ENCODE measurements at places on chromosomes 5 and 9.

- no peak for DNase-seq
These were observed 430.6 kb downstream of the NR2F1-AS1 start for GRCh38 chr5:93150311-93151012.

GRCh38 chr9:132404228-132404881 is 2.3 kb downstream of the TTF1 start:
- DNase-seq, result no peak

DNA sequence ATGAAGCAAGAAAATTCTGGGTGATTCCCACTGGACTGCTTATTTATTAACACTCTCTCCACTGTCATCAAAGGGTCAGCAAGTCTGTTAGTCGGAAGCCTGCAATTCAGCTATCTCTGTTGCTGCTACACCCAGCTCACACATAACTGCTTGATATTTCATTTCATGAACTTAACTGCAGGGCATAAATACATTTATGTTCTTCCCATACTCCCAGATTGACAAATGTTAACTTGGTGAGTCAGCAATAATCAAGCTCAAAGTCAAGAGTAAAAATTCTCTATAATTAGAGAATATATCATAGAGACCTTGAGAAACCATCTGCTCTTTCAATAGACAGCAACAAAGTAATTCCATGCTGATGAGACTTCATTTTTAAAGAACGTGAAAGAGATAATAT is 198.8 kb downstream of the ADAMTS12 start:
- no peak for DNase-seq

GRCh38 chr9:4375424-4376200 is 75.7 kb upstream of the GLIS3 start:
- no peak for DNase-seq

- DNase-seq, result no peak
These were observed 35.4 kb upstream of the RLN1 start for GRCh38 chr9:5375091-5375490.

- DNase-seq, result no peak
These were observed 390 bp upstream of the SNX2 start for GRCh38 chr5:122774519-122774860.

GRCh38 chr5:88967633-88968585 is 84.9 kb upstream of the MEF2C start:
- DNase-seq, result no peak

- DNase-seq, result no peak
These were observed 27.4 kb downstream of the JMY start for GRCh38 chr5:79263290-79263689.

DNA sequence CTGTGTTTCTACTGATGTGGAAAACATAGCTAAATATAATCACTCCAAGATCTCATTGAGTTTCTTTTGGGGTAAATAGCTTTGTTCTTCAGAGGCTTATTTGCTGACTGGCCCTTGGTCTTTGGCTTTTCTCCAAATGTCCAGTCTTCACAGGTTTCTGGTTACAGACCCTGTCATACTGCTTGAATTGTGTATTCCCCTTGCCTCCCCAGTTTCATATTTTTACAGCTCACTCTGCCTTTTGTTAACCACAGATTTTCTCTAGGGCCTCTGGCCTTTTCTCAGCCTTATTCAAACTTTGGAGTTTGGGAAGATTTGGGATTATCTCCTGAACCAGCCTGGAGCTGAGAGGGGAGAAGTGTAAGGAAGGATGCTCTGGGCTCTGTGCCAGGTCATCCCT is 23.9 kb downstream of the ISOC1 start:
- no peak for DNase-seq

- no peak for DNase-seq
These were observed 339.6 kb upstream of the CCNH start for GRCh38 chr5:87752362-87752761.

DNA sequence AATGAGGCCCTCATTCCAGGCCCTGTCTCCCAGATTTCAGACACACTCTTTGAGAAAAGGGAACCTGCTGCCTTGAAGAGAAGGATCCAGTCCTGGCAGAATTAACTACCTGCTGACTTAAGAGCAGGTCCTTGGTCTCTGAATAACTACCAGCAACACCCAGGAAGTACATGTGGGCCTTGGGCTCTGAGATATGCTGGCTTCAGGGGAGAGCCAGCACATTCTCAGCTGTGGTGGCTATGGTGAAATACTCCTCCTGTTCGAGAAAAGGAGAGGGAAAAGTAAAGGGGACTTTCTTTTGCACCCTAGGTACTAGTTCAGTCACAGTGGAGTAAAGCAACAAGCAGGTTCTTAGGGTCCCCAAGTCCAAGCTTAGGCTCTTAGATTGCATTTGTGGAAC is 120.0 kb downstream of the HMHB1 start:
- no peak for DNase-seq
